HFFc6 (cell line): ENCODE measurements at places on chromosomes 2 and 18.

GRCh38 chr18:67710639-67711038, 194.1 kb upstream of the DSEL start:
- DNase-seq, result no peak
- H3K27me3 ChIP-seq, result no peaks in the 10 kb centered on the region
- H3K36me3 ChIP-seq, result no peaks in the 10 kb centered on the region
- H3K4me1 ChIP-seq, result peaks cover 7% of the 10 kb centered on the region
- H3K27ac ChIP-seq, result no peak overlapping the region

GRCh38 chr2:240413813-240414429, 21.5 kb upstream of the GPC1 start:
- no peaks in the 10 kb centered on the region; the same call in 1 of the 2 replicates for H3K4me1 ChIP-seq
- DNase-seq, result no peak
- peaks cover 12% of the 10 kb centered on the region for H3K27me3 ChIP-seq
- H3K36me3 ChIP-seq, result peaks cover 7% of the 10 kb centered on the region; the same call in 1 of the 2 replicates
- no peak overlapping the region for H3K4me3 ChIP-seq

GRCh38 chr18:12049978-12050811, 43.4 kb upstream of the ANKRD62 start:
- no peaks in the 10 kb centered on the region for H3K36me3 ChIP-seq
- peaks cover 13% of the 10 kb centered on the region for H3K27me3 ChIP-seq
- H3K4me3 ChIP-seq, result no peak overlapping the region
- H3K4me1 ChIP-seq, result peaks cover 9% of the 10 kb centered on the region

DNA sequence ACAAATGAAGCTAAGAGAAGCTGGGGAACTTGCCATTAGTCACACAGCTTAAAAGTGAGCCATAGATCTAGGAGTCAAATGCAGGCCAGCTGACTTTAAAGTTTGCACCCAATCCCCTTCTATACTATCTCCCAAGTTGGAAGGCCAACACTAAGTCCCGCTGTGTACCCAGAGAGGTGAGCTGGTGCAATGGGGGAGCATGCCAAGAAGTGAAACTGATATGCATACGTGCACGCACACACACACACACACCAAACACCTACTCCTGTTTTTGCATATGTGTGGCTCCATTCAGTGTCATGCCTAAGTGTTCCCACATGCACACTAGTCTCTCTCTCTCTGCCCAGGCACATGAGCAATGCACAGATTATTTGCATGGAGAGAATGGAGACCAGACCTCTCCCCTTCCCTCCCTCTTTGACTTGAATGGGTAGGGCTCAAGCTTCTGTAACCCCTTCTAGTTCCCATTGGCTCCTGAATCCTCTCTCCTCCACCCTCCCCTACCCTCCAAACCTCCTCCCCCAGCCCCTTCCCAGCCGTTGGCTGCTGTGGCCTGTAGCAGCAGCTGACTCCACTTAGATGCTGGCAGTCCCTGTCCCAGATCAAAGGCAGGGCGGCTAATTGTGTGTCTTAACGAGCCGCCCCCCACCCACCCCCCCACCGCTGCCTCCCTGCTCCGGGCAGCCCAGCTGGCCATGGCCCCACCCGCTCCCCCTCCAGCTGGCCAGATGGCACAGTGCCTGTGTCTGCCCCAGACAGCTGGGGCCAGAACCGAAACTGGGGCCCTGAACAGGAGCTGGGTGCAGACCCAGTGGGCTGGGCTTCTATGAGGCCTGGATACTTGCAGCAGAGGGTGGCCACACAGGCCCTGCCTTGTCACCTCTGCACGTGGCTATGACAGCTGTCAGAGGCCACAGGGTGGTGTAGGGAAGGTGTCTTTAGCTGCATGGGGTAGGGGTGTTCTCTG, 5.6 kb downstream of the WNT10A start:
- H3K4me3 ChIP-seq, result no peak overlapping the region
- H3K27me3 ChIP-seq, result peaks cover 61% of the 10 kb centered on the region
- H3K27ac ChIP-seq, result no peak overlapping the region
- 0 out of 2 replicates have a peak, but pooled peaks cover 4% of the 10 kb centered on the region for H3K36me3 ChIP-seq
